GM12864 (cell line): ENCODE measurements at places on chromosomes 12 and 14.

DNA sequence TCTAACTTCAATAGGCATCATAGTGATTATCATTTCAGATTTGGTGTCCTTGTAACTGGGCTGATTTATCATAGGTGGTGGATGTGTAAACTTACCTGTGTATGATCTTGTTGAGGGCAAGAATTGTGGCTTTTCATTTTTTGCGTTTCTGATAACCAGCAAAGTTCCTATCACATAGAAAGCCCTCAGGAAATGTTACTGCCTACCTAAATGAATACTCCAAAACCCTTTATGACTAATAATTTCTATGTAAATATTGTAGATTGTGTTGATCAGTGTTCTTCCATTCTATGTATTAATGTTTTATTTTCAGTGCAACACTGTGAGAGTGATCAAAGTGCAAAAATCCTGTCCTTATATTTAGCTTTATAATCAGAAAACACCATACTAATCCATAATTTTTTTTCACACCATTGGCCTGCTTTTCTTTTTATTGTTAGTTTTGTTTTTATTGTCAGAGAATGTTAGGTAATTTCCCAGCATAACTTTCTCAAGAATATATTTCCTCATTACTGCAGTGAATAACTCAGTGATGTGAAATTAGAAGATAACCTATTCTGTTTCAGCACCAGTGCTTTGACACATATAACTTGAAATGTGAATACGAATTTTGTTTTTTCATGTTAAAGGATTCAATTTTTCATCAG, 94.1 kb downstream of the GPHN start:
- no peak for DNase-seq

DNA sequence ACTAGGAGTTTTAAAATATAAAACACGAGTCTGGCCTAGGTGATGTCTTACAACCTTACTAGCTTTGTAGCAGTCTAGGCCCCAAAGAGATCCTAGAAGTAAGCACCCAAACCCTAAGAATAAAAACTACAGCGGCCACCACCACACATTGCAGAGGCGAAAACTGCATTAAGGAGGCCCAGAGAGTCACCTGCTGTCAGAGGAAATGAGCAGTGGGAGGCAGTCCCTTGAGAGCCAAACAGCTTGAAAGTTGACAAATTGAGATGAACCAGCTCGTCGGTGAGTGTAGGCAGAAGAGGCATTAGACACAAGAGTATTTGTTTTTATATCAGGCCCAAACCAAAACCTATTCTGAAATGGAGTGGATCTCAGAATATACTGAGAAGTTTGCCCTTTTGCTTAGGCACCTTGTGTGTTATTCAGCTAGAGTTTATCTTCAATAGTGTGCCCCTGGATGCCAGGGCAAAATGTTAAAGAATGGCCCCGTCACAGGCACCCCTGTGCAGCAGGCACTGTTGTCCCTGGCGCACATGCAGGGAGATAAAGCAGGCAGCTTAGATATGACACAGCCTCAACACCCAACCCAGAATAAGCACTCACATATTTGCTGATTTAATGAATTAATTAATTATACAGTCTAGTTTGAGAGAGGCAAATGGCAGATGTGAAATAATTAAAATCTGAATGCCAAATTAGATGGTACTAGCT, 56.7 kb downstream of the TTC7B start:
- no peak for DNase-seq

- DNase-seq = no peak
Observed at GRCh38 chr14:90500665-90501370, 104.0 kb downstream of the CALM1 start.

DNA sequence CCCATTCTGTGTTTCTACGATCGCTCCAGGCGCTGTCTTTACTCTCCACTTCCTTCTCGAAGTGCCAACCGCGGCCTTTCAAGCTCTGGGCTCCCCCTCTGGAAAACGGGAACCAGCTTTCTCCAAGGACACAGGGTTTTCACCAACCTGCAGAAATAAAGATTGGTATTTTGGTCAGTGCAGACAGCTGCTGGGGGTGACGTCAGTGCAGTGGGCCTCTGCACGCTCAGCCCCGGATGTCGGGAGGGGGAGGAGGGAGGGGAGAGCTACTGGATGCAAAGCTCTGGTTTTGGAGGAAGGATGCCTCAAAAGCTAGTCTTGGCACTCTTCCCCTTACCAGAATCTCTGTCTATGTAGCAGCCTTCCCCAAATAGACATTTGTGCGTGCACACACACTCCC, 19.9 kb downstream of the HRK start:
- DNase-seq = peak; percentile 43

GRCh38 chr12:104719700-104720338, 238.3 kb downstream of the SLC41A2 start:
- DNase-seq = no peak

DNA sequence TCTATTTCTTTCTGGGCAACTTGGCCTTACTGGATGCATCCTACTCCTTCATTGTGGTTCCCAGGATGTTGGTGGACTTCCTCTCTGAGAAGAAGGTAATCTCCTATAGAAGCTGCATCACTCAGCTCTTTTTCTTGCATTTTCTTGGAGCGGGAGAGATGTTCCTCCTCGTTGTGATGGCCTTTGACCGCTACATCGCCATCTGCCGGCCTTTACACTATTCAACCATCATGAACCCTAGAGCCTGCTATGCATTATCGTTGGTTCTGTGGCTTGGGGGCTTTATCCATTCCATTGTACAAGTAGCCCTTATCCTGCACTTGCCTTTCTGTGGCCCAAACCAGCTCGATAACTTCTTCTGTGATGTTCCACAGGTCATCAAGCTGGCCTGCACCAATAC, 5.3 kb downstream of the OR4N5 start:
- no peak for DNase-seq

DNA sequence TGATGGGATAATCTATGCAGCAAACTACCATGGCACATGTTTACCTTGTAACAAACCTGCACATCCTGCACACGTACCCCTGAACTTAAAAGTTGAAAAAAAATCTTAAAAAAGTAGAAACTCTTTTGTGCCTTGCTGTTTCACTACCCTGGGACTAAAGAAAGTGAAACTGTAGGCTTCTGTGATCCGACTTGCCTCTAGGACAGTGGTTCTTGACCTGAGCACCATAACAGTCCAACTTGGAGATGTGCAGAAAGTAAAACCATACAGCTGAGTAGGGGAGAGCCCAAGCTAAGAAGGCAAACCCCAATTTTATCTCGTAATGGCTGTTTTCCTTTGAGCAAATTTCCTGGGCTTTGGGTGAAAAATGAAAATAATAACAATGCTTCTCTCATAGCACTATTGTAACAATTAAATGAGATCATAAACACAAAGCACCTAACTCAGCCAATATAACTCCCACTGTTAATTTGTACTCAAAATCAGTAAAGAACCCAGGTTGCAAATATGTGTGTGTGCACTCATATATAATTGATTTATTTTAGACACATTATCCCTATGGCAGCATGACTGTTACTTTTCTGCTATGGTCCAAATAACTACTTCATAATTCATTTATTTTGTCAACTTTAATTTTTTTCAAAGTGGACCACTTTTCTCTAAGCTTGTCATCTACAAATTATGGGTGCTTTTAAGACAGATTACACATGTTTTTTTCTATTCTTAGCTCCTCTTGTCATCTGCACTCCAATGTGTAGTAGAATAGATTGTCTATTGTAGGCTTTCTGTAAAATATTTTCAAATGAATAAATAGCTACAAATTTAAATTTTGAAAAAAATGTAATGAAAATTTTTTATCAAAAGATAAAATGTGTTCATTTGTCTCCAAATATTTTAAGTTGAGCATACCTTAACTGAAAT, 334.9 kb downstream of the BTG1 start:
- DNase-seq = no peak

DNA sequence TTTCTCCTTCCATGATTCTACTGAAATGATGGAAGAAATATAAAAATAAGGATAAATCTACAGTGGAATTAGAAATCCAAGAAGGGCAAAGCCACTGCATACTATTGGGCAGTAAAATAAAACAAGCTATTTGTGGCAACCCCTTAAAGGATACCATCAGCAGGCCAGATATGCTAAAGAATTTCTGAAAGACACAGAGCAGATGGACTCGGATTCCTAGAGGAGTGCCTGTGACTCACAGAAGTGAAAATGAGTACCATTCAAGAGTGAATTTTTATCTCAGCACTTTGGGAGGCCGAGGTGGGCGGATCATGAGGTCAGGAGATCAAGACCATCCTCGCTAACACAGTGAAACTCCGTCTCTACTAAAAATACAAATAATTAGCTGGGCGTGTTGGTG, 318.1 kb downstream of the LRIG3 start:
- no peak for DNase-seq

GRCh38 chr14:100824091-100824551, 1.8 kb upstream of the MEG3 start:
- no peak for DNase-seq

GRCh38 chr12:116338064-116338846, 60.8 kb upstream of the MED13L start:
- DNase-seq = no peak

DNA sequence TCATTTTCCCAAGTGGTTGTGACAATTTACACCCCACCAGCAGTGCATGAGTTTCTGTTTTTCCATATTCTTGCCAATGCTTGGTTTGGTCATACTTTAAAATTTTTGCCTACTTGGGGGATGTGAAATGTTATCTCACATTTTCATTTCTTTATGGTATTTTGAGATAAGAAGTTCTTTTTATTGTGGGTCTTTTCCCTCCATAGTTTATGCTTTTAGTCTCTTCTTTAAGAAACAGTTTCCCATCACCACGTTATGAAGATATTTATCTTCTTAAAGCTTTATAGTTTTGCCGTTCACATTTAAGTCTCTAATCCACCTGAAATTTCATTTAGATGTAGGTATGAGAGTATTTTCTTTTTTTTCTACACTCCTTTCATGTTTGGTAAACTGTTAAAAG, 95.7 kb downstream of the PPM1A start:
- DNase-seq = no peak

DNA sequence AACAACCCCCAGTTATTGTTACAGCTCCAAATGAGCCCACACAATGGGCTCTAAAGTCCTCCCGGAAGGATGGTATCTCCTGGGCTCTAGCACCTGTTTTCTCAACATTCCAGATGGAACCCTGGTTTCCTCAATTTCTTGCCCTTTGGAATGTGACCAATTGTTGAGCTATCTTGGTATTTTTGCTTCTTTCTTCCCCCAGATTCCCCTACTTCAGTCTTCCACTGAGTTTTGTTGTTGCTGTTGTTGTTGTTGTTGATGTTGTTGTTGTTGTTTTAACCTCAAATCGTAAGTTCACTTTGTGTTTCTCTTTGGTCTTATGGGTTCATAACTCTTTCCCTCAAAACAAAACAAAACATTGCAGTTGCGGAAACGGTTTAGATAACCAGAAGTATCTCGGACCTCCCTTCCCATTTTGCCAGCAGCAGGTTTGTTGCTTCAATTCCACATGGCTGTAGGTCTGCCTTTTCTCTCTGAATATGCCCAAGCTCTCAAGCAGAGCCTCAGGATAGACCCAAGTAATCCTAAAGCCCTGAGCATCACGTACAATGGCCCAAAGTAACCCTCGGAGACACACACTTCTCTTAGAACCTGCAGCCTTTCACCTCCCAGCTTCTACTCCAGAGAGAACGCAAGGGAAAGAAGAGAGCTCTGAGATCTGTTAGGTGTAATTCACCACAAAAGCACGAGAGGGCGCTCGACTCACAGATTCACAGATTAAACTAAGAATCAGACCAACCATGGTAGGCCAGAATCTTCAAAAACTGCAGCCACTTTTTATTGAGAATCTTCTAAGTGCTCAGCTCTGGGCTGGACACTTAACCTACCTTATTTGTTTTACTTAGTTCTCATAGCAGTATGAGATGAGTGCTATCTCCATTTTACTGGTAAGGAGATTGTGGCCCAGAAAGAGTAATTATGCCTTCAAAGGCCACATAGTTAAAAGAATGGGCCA, 1.0 kb upstream of the DDX23 start:
- DNase-seq = peak; percentile 83

DNA sequence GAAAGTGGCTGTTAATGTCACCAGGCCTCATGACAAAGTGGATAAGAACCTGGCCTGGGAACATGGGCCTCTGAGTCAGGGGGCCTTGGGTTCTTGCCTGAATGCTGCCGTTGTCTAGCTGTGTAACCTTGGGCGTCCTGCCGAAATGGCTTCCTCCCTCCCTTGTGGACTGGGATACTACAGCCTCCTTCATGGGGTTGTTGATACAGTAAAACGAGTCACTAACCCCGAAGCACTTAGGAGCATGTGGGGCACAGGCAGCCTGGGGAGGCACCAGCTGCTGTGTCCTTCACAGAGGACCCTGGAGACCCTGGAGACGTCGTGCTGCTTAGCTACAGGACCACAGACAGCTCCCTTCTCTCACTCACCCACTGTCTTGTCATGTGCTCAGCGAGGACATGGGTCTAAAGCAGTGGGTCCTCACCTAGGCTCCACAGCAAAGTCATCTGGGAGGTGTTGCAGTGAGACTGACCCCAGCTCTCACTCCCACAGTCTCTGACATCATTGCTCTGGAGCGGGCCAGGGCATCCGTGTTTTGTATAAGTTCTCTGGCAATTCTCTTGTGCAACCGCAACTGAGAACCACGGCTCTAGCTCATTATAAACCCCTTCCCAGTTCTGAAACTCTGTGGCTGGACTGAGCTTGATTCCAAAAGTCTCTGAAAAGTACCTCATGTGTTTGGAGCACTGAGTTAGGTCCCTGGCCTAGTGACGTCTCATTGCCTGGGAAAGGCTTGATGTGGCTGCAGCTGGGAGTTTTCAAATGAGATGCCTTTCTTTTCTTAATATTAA, 42.1 kb downstream of the SERPINA3 start:
- no peak for DNase-seq

DNA sequence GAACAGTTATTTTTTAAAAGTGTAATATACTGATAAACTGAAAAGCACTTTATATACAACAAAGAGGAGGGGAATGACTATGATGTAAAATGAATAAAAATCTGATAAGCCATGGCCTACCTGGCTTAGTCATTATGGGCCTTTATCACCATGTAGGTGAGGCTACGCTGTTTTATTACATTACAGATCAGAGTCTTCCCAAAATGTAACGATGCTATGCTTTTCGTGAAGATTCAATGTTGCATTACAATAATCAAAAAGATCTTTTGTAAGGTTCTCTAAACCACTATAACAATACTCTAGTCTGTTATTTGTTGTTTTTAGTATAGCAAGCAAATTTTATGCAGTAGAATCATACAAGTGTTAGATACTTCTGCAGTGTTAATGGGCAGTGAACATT, 34.2 kb downstream of the ARID4A start:
- DNase-seq = no peak

DNA sequence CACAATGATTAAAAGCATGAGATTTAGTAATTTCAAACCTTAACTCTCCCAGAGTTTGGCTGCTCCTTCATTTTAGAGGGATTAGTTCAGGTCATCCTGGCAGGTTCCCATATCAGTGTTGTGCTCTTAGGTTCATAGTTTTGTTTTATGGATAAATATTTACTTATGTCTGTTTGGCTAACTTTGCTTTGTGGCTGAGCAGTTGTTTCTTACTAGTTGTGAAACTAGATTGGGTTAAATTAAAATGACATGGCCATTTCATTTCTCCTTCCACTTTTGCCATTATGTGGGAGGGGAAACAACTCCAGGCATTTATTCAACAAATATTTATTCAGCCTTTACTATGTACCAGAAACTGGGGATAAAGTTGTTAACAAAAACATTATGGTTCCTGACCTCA, 158.8 kb downstream of the TMTC3 start:
- DNase-seq = no peak
